ENCODE measurements at places on chromosomes 6 and 20.

GRCh38 chr20:5331340-5331739 is 14.6 kb upstream of the PROKR2 start:
- no peak for DNase-seq

- no peak for DNase-seq
Measured at GRCh38 chr6:7334685-7335084, 21.7 kb upstream of the SSR1 start.

DNA sequence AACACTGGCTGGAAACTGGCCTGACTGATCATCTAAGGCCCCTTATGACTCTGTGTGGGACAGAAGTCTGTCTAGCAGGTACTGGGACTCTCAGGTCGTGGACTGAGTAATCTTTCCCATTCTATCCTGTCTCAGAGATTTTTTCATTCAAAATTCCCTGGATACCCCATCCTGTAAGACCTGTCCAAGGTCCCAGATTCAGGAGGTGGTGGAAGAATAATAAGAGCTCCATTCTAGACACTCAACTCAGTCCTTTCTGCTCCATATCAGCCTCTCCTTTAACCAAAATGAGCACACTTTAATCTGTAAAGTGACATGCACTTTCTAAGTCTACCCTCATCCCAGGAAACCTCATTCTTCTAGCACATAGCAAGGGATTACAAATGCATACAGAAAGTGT is 82.5 kb upstream of the MRPS10 start:
- DNase-seq: no peak

GRCh38 chr6:170237999-170238740 is 52.7 kb downstream of the DLL1 start:
- DNase-seq: no peak

- no peak for DNase-seq
Measured at GRCh38 chr20:46230801-46231282, 77.5 kb downstream of the CDH22 start.

DNA sequence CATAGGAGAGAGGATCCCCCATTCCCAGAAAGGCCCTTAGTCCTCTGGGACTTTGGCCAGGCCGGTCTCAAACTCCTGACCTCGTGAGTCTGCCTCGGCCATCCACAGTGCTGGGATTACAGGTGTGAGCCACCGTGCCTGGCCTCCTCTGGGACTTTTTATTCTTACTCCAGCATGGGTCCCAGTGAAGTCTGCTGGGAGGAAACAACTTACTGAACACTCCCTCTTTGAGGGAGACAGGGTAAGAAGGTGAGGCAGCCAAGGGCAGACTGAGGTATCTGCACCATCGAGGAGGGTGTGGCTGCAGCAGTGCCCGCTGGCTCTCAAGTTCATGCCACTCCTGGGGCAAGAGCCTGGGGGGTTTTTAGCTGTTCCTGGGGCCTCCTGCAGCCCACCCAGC is 2.4 kb downstream of the BAK1 start:
- DNase-seq: no peak
